ENCODE measurements at places on chromosomes 7 and 10.

- DNase-seq = no peak
These were observed 2.9 kb upstream of the ATP6V0E2 start for GRCh38 chr7:149870701-149871483.

DNA sequence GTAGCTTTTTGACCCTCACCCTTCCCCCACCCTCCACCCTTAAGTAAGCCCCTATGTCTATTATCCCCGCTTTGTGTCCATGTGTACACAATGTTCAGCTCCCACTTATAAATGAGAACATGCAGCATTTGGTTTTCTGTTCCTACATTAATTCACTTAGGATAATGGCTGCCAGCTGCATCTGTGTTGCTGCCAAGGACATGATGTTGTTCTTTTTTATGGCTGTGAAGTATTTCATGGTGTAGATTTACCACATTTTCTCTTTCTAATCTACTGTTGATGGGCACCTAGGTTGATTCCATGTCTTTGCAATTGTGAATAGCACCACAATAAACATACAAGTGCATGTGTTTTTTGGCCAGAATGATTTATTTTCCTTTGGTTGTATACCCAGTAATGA, 232.2 kb downstream of the CACNA2D1 start:
- no peak for DNase-seq

DNA sequence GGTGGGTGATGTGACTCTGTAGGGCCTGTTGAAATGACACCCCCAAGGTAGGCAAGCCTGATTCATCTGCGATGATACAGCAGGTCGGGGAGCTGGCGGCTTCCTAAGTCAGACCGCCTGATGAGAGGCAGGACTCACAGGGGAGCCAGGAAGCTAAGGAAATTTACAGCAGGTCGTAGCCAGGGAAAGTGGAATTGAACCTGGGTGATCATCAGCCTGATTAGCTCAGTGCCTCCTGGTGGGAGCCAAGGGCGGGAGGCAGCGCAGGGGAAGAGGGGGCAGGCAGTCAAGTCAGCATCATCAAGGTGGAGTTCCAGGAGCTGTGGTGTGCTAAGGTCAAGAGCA, 18.5 kb upstream of the TRIM56 start:
- DNase-seq = no peak

DNA sequence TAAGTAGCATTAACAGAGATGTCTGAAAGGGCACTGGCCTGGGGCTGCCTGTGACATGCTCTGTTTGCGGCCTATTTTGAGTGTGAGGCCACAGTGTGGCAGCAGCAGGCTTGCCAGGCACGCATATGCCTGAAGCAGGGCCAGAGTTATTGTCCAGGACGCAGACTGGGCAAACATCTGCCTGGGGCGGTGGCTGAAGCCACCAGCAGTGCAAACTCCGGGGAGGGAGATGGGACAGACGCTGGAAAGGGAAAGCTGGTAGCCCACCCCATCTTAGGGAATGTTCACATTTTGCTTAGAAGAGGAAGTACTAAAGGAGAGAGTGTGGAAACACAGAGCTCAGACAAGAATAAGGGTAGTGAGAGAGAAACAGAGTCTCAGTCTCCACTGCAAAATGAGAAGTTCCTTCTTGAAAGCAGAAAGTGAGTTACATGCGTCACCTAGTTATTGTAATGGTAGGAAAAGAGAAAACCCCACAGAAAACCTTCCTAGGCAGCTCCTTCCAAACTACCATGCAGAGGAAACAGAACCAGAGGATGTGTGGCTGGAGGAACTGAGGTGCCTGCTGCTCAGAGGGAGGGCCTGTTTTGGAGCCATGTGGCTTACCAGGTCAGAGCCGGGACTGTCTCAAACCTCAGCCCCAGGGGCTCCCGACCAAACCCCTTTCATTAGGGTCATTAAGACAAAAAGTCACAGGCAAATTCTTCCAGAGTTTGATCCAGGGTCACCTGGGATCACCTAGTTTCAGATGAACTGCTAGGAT, 14.5 kb downstream of the AKR1B1 start:
- peak; percentile 64 for DNase-seq

GRCh38 chr10:7302392-7302906, 108.4 kb downstream of the SFMBT2 start:
- no peak for DNase-seq

DNA sequence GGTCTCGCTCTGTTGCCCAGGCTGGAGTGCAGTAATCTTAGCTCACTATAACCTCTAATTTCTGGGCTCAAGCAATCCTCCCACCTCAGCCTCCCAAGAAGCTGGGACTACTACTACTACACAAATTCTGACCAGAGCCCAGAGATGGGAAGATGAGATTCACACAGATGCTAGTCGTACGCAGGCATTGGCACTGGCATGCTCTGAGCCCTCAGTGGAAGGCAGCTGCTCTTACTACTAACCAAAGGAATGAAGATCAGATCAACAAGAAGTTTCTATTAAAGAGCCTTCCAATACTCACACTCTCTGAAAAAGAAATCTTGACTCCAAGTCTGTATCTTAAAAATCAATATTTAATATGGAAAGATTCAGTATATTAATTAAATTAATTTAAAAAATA, 10.7 kb downstream of the GDF2 start:
- no peak for DNase-seq

DNA sequence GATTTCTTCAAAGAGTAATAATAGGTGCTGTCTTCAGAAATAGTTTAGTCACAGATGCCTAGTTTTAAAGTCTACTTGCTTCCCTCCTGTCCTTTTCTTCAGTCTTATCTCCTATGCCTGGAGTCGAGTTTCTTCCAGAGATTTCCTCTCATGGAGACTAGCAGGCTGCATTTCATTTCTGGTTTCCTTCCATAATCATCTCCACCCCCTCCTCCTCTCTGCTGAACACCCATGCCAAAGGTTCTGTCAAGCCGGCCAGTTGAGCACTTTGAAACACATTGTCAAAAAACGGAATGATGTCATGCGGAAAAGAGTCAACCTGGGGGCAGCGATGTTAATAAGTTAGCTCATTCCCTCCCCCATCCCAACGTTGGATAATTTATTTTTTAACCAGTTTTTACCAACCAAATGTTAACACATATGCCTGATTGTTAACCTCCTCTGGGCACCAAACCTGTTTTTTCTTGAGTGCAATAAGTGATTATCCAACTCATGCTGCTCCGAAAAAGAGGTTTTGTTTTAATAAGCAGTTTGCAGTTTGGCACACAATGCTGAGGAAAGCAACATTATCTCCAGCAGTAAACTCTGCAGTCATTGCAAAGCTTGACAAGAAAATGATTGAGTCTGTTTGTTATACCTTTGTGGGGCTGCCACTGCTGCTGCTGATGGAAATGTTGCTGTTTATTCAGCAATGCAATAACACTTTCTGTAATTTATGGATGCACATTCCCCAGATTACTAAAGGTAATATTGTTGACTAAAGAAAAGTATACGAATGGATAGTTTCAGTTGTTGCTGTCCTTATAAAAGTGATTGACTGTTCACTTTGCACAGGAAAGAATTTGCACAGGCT, 161.6 kb downstream of the LRMDA start:
- DNase-seq = no peak

GRCh38 chr10:118562851-118563250, 32.6 kb downstream of the PRLHR start:
- no peak for DNase-seq

DNA sequence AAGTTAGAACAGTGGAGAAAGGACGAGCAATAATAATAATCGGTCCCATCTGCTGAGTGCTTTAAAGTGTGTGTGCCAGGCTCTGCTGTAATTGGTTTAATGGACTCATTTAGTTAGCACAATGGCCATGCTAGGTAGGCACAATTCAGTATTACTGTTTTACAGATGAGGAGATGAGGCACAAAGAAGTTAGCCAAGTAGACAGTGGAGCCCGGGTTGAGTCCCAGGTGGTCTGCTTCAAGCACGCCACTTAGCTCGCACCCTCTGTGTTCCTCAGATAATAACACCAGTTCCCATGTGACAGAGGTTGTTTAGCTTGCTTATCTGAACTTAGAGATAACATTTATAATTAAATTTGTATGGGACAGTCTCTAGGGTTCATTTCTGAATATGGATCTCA, 101.6 kb upstream of the GJD4 start:
- DNase-seq = no peak

DNA sequence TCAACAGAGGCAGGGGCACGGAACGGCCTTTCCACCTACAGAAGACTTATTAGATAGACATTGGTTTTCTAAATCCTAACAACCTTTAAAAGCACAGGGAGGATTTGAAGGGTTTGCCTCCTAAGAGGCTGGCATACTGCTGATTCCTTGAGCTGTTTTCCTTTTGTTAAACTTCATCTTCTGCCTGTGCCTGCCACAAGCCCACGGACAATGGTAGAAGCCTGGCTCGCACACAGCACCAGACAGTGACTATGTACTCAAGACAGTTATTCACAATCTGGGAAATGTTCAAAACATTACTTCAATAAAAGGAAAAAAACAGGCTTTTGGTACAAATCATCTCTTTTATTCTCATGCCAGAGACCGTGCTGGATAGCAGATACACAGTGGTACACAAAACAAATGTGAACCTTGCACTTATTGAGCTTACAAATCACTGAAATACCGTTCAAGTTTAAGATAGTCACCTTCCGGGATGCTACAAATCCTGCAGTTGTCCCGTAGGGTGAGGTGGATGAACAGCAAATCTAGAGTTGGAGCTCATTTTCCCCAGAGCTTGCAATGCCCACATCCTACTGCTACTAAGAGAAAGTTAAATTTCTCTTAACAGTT, 63.9 kb downstream of the VPS41 start:
- no peak for DNase-seq

GRCh38 chr10:83274088-83274487, 865.2 kb upstream of the GHITM start:
- DNase-seq = no peak

GRCh38 chr10:43653746-43654145, 5.1 kb upstream of the ZNF32 start:
- DNase-seq = no peak

GRCh38 chr7:45938626-45939302, 17.7 kb upstream of the IGFBP3 start:
- no peak for DNase-seq

GRCh38 chr10:102669206-102670064, 25.2 kb downstream of the TRIM8 start:
- no peak for DNase-seq

DNA sequence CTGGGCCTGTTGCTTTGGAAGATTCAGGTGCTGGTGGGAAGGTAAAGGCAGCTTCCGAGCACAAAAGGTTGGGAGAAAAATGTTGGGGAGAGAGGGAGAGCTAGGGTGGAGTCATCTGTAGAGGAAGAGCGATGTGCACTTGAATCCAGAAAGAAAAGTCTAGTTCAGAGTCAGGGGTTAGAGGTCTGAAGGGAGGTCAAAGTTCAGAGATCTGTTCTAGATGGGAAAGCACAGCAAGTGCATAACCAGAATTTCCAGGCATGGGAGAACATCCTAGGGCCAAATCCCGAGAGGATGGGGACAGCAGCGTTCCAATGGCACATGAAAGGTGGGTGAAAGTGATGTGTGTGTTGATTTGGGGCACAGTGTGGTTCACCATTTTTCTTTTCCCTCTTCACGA, 51.5 kb upstream of the MKLN1 start:
- DNase-seq = no peak

GRCh38 chr7:90604383-90604782, 8.3 kb downstream of the CDK14 start:
- DNase-seq = no peak

GRCh38 chr10:79266084-79266483, 81.2 kb upstream of the PPIF start:
- DNase-seq = no peak

GRCh38 chr10:46232084-46232483, 54.7 kb upstream of the ANTXRL start:
- no peak for DNase-seq

GRCh38 chr10:110876000-110876399, 4.3 kb downstream of the PDCD4 start:
- no peak for DNase-seq

DNA sequence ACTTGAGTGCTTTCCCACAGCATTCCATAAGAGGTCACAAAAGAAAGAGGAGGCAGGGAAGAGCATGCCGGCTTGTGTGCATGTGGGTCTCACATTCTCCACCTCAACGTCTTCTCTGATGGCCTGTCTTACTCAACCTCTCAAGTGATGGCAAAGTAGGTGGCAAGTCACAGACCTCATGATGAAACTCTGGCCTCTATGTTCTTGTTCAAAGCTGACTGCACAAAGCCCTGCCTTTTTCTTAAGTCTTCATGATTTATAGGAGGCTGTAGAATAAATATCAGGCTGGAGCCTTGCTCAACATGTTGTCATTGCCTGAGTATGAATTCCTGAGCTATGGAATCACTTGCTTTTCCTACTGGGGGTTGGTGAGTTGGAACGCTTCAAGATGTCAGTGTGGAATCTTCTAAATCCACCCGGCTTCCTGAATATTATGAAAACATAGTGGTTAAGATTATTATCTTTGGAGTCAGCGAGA, 213.6 kb upstream of the INHBA start:
- DNase-seq = no peak

DNA sequence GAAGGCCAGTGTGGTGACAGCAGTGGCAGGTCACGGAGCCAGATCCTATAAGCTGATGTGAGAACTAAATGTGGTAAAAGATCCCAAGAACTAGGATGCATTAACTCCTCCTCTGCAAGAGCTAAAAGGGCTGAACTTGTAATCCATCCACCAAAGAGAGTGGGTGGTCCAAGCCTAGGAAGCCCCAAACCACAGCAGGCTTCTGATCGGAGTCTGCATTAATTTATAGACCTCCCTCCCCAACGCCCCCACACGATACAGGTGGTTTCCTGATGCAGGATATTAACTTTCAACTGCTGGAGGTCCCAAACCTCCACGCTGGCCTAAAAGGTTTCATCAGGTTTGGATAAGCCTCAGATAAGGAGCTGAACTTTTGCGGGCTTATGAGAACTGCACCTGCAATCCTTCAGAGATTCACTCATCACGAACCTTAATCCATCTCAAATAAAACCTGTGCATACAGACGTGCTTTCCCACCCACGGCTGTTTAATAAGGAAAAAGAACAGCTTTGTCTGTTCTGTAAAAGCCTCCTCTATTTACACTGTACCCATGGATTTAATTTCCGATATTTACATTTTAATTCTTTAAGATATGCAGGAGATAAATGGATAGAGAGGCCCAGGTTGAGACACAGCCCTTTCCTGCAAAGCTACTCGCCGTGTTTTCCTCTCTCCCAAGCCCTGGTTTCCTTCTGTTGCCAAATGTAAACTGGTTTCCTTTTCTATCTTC, 74.9 kb downstream of the GFRA1 start:
- no peak for DNase-seq

DNA sequence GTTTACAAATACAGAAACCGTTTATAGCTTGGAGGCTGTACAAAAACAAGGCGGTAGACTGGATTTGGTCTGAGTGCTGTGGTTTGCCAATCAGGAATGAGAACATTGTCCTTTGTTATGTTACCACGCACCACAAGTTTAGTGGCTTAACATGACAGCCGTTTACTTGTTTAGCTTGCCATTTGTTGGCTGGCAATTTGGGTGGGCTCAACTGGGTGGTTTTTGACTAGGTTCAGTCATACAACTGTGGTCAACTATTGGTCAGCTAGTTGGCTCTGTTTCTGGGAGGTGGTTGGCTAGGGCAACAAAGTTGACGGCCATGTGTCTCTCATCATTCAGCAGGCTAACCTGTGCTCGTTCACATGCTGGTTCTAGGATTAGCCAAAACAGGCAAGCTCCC, 60.1 kb upstream of the SP8 start:
- DNase-seq = no peak

GRCh38 chr7:28329661-28330363, 82.5 kb upstream of the CREB5 start:
- no peak for DNase-seq
